ENCODE measurements at places on chromosomes 6 and 20.

DNA sequence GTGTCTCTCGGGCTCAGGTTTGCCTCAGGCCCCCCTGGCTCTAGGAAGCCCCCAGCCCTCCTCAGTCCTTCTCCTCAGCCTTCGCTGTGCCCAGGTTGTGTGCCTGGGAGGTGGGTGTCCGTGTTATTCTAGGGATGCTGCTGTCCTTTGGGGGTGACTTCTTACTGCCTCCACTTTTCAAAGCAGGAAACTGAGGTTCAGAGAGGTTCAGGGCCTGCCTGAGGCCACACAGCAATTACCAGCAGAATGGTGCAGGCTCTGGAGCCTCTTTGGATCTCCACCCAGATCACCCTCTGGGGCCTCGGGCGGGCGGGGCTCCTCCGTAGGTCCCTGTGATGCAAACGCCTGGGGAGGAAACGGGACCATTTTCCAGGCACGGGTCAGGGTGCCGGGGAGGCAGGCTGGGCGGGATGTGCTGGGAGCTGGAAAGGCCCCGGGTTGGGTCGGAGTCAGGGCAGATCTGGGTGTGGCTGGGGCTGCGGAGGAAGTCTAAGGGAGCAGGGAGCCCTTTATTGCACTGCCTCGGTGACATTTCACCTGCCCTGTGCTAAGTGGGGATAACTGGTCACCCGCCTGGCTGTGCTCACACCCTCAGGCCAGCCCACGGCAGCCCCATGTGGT is 23.2 kb downstream of the GATA5 start:
- DNase-seq: no peak

- DNase-seq: no peak
Observed at GRCh38 chr20:63264519-63264918, 8.1 kb upstream of the ARFGAP1 start.

DNA sequence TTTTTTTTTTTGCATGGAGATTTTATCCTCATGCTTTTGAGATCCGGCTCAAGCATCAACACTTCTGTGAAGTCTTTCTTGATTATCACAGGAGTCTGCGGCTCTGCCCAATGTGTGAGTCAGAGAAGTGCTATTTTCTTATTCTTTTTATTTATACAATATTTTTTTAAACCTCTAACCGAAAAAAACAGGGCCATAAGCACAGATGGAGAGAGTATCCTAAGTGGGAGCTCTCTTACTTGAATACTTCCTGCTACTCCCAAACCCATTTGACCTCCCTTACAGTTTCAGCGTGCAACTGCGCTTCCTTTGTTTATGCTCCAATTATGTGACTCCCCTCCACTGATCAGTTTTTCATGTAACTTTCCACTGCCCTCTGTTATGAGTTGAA is 8.7 kb upstream of the ATXN1 start:
- peak; percentile 88 for DNase-seq

DNA sequence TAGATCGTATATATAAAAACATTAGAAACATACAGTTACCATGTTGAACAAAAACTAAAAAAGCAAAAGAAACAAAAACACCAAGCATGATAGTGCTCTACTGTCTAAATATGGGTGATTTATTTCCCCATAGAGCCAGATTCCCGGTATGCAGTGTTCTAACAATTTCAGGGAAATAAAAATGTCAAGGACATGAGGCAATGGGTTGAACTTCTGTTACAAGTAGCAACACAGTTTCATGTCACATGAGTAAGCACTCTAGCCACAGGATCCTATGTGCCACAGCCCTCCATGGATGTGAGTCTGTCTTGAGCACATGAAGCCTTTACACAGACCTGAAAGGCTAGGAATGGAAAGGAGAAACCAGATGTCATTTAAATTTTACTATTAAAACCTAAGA is 96.0 kb downstream of the MAP3K5 start:
- peak; percentile 61 for DNase-seq

GRCh38 chr6:122028933-122029522 is 370.4 kb upstream of the HSF2 start:
- no peak for DNase-seq

- peak; percentile 13 for DNase-seq
Observed at GRCh38 chr6:24357336-24358218, at the start of gene DCDC2. DCDC2 (minus strand) TSS chr6:24358059; CDS start chr6:24357750, 309 bp downstream.

- DNase-seq: no peak
Observed at GRCh38 chr6:85470023-85470410, 20.1 kb downstream of the NT5E start.

- no peak for DNase-seq
Observed at GRCh38 chr6:150510576-150510975, 89.1 kb upstream of the PLEKHG1 start.

GRCh38 chr6:56708810-56709597 is 66.3 kb upstream of the DST start:
- peak; percentile 87 for DNase-seq

GRCh38 chr6:169866140-169866534 is 114.7 kb downstream of the ERMARD start:
- no peak for DNase-seq

DNA sequence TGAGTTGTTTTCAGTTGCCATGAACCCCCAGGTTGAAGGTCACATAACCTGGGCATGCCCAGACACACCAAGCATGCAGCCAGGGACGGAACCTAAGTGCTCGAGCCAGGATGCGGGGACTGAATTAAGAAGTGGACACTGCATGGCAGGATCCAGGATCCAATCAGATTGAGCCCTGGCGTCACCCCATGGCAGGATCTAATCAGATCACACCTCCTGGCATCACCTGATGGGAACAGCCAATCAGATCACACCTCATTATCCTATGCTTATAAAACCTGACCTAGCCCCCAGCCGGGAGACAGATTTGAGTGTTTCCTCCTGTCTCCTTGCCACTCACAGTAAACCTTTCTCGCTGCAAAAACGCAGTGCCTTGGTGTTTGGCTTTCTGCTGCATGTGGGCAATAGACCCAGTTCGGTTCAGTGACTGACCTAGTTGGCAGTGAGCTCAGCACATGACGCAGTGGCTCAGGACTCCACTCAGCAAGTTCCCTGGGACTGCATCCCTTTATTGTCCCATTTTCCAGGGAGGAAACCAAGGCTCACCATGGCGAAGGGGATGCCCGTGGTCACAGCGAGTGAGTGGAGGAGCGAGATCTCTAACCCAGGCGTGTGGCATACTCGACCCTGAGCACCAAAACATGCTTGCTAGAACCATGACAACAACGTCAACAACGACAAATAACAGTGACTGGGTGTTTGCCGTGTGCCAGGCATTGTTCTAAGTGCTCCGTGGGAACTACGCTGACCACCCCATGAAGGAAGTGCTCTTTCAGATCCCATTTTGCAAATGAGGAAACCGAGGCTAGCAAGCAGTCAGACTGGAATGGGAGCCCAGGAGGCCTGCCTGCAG is 66.3 kb downstream of the RBM38 start:
- DNase-seq: no peak

- DNase-seq: no peak
Observed at GRCh38 chr20:56809668-56810067, 180.6 kb downstream of the TFAP2C start.

GRCh38 chr6:52371656-52372191 is 9.8 kb downstream of the PAQR8 start:
- peak; percentile 20 for DNase-seq

GRCh38 chr20:32158351-32158750 is 48.8 kb downstream of the TM9SF4 start:
- DNase-seq: no peak

DNA sequence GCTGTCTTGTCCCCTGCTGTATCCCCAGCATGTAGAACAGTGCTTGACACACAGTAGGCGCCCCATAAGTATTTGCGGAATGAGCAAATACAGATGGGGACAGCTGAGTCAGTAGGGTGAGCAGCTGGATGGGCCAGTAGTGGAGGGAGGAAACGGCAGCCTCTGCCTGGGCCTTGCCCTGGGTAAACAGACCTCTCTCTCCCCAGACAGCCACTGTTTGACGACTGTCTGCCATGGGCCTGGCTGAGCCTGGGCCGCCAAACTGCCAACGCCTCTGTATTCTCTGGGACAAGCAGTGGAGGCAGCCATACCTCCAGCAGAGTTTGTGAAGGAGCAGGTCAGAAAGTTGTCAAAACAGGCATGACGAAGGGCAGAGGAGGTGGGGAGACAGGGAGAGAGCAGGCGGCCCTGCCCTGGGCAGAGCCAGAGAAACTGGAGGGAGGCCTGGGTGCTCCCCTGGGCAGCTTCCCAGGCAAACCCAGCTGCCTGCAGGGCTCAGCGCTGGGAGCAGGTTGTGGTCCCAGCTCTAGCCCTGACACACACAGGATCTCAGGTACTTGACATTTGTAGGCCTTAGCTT is 15.2 kb downstream of the HNF4A start:
- peak; percentile 10 for DNase-seq

DNA sequence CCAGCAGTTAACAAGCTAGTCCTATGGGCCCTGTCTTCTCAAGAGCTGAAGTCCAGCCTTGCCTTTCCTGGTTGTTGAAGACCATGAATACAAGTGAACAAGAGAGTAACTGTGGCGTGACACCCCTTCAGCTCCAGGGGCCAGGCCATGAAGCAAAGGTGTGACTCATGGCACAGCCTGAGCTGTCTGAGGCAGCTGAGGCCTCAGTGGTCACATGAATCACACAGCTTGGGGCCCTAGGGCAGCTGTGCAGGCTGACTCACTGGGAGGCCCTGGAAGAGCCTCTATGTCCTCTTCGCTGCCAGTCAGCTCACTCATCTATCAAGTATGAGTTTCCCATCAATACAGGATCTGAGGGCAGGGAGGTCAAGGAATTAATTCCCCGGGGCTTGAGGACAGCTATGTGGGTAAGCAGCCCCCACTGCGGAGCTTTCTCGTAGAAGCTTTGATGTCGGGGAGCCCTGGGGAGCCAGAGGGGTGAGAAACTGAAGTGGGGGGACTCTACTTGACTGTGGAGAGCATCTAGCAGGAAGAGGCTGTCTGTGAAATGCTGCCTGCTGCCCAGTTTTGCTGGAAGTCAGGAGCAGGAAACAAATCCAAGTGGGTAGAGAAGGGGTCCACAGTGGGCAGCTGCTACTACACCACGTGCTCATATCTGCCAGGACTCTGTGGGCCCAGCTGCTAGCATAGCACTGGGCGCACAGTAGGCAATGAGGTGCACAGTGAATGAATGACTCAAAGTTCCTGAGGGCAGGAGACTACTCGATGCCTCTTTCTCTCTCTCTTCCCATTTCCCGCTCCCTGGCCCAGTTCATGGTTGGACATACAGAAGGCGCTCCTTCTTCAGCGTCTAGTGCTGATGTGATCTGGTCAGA is 13.7 kb upstream of the FAM83C start:
- DNase-seq: peak; percentile 99

Data from choroid plexus epithelial cell (primary cell).